ENCODE measurements at places on chromosomes 1 and 21.
A peak's percentile ranks its signal among the peaks of the same experiment; 100 is the strongest.

GRCh38 chr1:93459126-93459525 lies 11.2 kb downstream of the FNBP1L start:
- no peak for DNase-seq

DNA sequence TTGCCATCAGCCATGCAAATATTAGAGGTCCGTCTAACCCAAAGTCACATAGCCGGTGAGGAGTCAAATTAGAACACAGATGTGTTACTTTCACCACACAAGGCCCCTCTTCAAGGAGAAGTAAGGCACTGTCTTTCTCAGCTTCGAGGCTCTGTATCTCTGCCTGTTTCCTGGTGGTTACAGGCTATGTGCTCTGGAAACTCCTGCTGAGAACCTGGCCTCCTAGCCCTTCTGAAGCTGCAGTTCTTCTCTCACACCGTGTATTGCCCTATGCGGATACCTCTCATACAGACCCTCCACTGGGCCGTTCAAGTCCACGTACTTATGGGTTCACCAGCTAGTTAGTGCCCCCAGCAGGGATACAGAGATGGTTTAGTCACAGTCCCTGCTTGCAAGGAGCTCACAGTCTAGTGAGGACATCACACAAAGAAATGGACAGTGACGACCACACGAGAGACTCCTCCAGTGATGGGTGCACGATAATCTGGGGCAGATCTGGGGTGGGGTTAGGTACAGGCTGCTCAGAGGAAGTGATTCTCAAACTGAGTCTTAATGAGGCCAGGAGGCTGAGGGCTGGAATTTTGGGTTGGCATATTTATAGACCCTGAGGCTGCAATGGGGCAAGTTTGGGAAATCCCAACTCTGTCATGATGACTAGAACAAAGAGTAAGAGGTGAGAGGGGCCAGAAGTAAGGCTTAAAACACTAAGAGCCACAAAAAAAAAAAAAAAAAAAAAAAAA lies 22.8 kb upstream of the ELOA start:
- peak; percentile 14 for DNase-seq

DNA sequence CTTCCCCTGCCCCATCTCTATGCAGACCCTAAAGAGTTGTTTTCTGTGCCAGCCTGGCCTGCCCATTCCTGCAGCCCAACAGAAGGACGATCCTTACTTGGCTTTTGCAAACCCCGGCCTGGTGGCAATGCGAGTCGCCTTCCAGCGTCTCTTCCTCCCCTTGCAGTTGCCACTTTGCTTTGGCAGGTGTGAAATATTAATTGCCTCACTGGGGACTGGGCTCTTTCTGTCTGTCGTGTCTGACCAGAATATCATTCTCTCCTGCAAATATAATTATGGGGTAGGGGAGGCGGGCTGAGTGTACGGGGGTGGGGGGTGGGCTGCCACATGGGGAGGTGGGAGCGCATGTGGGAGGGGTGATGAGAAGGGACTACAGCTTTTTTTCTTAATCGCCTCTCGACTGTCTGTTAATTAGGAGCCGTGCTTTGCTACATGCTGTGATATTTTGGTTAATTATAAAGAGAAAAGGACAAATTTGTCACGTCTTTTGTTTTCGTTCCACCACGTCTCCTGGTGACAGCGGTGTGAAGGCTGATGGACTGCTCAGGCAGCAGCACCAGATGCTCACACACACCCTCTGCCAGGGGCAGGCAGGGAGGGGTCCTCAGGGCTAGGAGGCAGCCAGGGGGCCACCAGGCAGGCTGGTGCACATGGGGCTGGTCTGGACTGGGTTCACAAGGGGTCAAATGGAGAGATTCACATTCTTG lies 80.1 kb upstream of the CD34 start:
- DNase-seq: no peak

DNA sequence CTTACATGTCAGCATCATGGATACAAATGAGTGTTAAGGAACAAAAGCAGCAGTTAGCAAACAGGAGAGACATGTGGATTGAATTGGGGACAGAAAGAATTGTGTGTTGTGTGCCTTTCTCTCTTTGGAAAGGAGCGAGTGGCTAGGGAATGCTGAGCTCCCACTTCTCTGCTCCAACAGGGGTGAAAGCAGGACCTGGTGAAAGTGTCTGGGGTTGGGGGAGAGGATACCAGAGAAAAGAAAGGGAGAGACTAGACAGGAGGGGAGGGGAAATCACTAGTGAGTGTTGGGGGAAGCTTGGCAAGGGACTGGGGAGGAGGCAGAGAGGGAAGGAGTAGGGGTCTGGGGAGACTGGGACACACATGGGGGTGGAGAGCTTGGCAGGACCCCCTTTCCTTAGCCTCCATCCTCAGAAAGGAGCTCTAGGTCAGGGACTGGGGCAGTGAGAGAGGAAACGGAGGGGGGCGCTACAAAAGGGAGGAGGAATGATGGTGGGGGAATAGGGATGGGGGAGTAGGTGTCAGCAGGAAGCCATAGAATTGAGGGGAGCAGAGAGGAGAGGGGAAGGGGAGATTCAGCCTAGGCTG lies 2.2 kb downstream of the KIRREL1 start:
- DNase-seq: no peak

GRCh38 chr1:163094589-163094988 lies 25.4 kb downstream of the RGS4 start:
- no peak for DNase-seq

DNA sequence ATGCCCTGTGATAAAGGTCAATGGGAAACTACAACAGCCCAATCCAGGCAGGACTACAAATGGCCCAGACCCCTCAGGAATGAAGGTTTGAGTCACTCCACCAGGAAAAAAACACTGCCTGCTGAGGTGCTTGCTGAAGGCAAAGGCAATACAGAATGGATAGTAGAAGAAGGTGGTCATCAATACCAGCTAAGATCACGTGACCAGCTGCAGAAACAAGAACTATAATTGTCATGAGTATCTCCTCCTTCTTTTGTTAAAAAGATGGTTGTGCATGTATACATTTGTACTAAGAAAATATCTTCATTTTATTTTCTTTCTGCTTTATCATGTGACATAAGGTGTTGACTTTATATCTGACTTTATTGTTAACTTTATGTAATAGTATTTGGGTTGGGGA lies 23.4 kb upstream of the ZNF644 start:
- DNase-seq: no peak

DNA sequence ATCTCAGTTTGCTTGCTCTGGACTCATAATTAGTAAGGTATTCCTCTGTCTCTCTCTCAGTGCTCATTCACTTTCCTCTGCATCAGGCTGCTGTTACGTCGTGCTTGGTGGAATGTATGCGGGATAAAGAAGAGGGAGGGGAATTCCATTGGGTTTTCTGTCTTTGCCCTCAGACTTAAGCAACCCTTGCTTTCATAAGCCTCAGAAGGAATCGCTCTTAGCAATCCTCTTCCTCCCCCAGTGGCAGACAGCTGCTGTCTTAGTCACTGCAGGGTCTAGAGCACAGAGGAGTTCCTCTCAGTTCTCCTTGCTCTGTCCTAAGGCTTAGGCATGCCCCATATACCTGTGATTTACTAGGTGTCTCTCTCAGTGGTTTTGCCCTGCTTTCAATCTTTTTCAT lies 19.1 kb upstream of the NTMT2 start:
- peak; percentile 80 for DNase-seq

DNA sequence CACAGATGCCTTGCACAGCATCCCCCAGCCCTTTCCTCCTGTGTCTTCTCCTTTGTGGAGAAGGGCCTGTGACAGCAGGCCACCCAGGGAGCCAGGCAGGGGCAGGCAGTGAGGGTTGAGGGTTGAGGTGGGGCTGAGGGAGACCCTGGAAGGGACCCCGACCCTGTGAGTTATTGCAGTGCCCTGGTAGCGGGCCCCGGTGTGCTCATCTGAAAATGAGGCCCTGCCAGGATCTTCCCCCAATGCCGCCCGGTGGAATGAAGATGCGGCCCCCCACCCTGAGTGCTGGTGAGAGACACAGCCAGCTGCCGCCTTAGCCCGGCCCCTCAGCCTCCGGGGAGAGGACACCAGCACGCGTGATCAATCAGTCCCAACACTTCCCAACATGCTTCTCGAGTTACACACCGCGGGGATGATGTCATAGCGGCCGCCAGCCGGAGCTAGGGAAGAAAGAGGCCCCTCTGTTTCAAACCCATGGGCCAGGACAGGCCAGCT lies 36.2 kb upstream of the ACTRT2 start:
- no peak for DNase-seq

DNA sequence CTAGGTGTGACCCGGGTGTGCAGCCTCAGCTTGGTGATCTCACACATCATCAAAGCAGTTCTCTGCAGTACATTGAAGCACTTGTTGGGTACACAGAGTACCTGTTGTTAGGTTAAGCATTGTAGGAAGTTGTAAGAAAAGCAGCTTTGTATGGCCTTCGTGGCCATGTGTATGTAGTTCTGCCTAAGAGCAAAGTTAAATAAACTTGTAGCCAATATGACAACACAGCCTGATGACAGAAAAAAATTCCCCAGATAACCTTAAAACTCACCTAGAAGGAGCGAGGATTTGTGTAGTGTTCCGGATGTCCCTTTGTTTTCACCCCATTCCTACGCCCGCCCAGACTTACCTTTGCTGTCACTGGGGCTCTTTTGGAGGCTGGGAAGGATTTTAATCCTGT lies 48.0 kb downstream of the DISC1 start:
- no peak for DNase-seq

- DNase-seq: no peak
These were observed 142.5 kb downstream of the DAB1 start for GRCh38 chr1:57281324-57281723.

GRCh38 chr21:31886915-31887314 lies 14.1 kb downstream of the HUNK start:
- no peak for DNase-seq

GRCh38 chr1:181660621-181661020 lies 177.3 kb downstream of the CACNA1E start:
- no peak for DNase-seq

- no peak for DNase-seq
These were observed 3.5 kb upstream of the PEF1 start for GRCh38 chr1:31648190-31648589.

- DNase-seq: no peak
These were observed 9.3 kb upstream of the RRP15 start for GRCh38 chr1:218275823-218276222.

DNA sequence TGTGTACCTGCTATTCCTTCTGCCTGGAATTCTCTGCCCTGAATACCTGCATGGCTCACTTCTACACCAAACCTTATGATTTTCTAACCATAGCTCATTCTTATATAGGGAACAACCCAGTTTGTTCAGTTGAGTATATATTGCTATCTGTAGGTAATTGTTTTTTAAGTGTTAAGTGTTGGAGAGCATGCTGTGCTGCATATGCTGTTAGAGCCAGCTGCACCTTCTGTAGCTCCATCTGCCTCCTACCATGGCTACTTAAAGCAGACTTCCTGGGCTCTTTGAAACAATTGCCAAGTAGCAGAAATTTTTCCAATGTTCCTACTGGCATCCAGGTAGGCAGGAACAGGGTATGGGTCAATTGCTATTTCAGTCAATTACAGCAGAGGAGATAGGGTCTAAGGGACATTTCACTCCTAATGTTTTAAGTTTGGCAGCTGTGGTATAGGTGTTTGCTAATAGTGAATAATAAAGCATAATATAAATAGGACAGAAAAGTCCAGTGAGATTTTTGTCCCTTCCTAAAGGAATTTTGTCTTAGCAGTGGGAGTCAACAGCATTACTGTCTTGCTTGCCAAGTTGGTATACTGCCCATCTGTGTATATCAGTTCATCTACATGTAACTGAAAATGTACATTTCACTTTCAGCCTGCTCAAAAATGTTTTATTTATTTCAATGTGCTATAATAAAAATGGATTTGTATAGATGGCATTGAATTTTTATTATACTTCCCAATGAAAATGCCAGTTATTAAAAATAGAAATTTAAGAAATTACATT lies 34.0 kb upstream of the C1orf115 start:
- DNase-seq: no peak

GRCh38 chr1:148161053-148161901 lies 9.2 kb upstream of the NBPF11 start:
- DNase-seq: no peak

Data from NCI-H226 (cell line).